GM06990 (cell line): ENCODE measurements at places on chromosomes 11 and 22.
A peak's percentile ranks its signal among the peaks of the same experiment; 100 is the strongest.

GRCh38 chr22:21016644-21017420 is 1.9 kb downstream of the P2RX6 start:
- no peak for DNase-seq

GRCh38 chr11:120431633-120432032 is 79.9 kb upstream of the GRIK4 start:
- no peak for DNase-seq

GRCh38 chr11:102196816-102197215 is 86.6 kb downstream of the YAP1 start:
- no peak for DNase-seq

- DNase-seq: no peak
Observed at GRCh38 chr22:27474112-27474571, 327.4 kb downstream of the MN1 start.

GRCh38 chr11:78907636-78908035 is 333.0 kb upstream of the NARS2 start:
- DNase-seq: no peak

DNA sequence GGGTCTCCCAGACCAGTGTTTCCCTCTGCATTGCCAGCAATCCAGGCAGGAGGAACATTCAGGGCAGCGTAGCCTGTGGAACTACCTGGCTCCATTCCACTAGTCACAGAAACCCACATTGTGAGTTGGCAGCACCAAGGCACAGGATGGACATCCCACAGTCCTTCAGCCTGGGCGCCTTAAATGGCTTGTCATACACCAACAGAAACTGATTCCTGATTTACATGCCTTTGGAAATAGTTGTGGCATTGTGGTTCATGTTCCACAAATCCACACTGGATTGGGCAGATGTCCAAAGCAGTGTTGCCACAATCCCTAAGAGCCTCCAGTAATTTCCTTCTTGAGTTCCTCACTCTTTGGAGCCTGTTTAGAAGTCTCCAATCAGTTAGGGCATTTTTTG is 225.6 kb downstream of the BLID start:
- no peak for DNase-seq

GRCh38 chr11:90426442-90426841 is 203.6 kb upstream of the CHORDC1 start:
- no peak for DNase-seq

- DNase-seq: no peak
Observed at GRCh38 chr11:44781655-44782054, 54.9 kb downstream of the TSPAN18 start.

DNA sequence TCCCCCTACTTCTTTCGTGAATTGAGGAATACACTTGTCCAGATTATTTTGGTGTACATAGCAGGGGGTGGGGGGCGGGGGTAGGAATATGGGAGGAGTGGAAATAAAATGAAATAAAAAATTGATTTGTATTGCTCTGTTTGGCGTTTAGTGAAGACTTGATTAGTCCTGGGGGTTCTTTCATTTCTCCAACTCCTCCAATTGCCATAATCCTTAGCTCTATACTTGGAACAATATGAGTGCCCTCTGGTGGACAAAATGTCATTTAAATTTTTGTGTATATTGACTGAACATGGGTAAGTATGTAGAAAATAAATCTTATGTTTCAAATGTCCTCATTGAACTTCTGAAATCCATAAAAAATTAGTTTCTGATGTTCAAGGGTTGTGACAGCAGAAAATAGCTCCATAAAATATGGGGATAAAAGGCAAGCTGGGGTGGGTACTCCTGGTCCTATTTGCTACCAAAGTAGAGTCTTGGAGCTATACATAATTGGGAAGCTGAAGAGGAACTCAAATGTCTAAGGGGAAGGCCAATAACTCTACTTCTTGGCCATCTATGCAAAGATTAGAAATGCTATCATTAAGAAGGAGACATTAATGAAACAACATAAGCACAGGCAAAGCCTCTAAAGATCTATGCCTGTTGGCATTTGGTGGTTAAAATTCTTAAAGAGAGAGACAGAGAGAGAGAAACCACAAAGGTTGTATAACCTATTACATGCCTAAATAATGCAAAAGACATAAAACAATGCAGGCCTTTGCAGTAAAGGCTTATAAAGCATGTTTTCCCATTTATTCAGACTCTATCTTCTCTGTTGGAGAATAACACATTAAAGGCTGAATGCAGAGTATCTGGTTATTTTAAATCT is 421.6 kb downstream of the METTL15 start:
- peak; percentile 1 for DNase-seq

- DNase-seq: peak; percentile 89
Observed at GRCh38 chr11:61336171-61336935, 3.3 kb downstream of the TKFC start.

DNA sequence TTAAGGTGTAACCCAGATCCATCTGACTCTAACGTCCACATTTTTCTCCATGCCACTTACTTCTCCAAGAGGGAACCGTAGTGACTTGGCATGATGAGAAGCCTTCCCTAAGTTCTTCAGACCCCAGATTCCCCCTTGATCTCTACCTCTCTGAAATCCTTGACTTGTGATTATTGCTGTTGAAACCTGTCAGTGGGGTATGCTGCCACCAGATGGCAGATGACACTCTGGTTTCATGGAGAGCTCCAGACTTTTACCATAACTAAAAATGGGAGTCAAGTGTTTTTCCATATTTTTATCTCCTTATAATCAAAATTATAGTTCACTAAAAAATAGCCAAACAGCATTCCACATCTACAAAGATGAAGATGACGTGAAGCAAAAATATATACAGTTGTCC is 504.2 kb downstream of the SOX6 start:
- DNase-seq: no peak

DNA sequence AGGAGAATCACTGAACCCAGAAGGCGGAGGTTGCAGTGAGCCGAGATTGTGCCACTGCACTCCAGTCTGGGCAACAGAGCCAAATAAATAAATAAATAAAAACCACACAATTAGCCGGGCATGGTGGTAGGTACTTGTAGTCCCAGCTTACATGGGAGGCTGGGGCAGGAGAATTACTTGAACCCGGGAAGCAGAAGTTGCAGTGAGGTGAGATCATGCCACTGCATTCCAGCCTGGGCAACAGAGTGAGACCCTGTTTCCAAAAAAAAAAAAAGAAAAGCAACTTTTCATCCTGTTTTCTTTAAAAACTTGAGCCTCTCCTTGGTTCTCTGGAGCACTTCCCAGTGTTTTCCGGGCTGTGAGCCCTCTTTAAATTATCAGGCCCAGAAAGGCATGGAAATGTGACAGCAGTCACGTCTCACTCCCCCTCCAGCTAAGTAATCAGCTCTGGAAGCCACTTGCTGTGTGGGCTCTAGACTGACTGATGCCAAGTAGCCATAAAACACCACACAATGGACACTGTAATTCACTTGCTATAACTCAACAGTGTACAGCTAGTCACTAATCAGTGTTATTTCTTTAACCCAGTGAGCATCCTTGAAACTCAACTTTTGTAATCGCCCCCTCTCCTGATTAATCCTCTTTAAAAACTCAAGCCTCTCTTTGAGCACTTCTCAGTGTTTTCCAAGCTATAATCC is 13.0 kb upstream of the MCHR1 start:
- DNase-seq: no peak

DNA sequence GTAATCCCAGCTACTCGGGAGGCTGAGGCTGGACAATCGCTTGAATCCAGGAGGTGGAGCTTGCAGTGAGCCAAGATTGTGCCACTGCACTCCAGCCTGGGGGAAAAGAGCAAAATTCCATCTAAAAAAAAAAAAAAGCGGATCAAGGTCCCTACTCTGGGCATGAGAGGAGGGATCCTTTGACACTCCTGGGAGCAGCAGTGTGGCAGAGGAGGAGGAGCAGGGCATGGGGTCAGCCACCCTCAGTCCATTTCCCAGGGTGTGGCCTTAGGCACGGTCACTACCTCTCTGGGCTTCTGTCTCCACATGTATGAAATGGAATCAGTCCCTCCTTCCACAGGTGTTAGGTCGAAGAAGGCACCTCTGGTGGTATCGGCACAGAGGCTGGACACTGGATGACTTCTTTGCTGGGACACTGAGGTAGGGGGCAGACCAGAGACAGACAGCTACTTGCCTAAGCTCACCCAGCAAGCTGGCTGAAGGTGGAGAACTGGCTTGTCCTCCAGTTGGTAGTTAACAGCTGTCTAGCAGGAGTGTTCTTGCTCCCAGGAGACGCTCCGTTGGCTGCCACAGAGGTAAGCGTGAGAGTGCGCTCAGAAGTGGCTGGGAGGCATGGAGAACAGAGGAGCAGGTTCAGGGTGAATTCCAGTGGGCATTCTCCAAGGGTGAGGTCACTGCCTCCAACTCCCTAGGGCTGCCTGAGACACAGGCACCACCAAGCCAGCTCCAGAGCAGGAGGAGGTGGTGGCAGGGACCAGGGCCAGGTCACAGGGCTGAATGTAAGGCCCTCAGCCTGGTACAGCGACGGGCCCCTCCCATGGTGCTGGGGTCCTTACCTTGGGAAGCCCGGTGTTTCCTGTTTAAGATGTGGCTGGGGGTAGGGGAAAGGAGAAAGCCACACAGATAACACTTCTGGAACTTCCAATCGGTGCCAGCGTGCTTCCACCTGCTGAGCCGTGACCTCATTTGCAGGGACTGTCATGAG is 19.5 kb downstream of the TXN2 start:
- DNase-seq: no peak

DNA sequence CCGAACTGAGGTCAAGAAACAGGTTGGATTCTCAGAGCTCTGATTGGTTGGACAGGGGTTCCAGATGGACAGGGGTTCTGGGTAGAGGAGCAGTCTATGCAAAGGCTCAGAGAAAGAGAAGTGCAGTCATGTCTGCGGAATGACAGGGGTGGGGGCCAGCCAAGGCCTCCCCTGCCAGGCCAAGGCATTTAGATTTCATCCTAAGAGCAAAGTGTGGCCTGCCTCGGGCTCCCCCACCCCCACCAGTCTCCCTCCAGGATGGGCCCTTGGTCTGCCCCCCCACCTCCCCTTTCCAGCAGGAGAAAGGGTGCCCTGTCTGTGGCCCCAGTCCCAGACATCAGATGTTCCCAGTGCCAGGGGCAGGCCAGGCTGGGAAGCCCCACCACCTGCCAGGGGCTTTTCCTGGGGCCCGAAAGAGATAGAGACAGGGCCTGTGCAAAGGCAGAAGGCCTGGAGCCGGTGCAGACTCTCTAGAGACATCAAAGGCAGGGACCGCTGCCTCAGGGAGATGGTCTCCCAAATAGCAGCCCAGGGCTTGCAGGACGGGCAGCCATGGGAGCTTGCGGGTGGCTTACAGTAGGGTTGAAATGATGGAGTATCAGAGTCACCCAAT is 9.4 kb downstream of the SUSD2 start:
- DNase-seq: no peak

DNA sequence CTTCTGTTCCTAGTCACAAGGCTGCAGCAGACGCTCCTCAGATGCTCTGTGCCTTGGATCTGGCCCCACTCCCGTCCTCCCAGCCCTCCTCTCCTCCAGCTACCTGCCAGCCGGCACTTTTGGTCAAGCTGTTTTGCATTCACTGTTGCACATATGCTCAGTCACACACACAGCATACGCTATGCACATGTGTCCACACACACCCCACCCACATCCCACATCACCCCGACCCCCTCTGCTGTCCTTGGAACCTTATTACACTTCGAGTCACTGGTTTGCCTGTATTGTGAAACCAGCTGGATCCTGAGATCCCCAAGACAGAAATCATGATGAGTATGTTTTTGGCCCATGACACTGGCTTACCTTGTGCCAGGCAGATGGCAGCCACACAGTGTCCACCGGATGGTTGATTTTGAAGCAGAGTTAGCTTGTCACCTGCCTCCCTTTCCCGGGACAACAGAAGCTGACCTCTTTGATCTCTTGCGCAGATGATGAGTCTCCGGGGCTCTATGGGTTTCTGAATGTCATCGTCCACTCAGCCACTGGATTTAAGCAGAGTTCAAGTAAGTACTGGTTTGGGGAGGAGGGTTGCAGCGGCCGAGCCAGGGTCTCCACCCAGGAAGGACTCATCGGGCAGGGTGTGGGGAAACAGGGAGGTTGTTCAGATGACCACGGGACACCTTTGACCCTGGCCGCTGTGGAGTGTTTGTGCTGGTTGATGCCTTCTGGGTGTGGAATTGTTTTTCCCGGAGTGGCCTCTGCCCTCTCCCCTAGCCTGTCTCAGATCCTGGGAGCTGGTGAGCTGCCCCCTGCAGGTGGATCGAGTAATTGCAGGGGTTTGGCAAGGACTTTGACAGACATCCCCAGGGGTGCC is 109.8 kb downstream of the BCR start:
- DNase-seq: no peak

DNA sequence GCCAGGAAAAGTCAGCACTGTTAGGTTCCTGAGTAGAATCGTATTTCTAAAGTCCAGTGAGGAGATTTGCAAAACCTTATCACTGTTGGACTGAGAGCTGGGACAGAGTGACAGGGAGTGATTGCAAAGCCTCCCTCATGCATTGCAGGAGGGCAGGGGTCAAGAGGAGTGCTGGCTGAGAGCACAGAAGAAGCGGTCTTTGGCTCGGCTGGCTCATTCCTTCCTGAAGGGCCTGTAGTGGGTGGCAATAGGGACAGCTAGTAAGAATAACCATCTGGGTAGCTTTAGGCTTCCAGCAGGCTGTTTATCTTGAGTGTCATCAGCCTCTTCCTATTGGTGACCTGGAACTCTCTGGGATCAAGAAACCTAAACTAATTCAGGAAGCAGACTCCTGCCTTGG is 53.4 kb downstream of the CD44 start:
- DNase-seq: no peak

- DNase-seq: no peak
Observed at GRCh38 chr11:14384338-14384737, 25.4 kb upstream of the RRAS2 start.

- DNase-seq: no peak
Observed at GRCh38 chr11:40732132-40732531, 727.3 kb downstream of the LRRC4C start.

DNA sequence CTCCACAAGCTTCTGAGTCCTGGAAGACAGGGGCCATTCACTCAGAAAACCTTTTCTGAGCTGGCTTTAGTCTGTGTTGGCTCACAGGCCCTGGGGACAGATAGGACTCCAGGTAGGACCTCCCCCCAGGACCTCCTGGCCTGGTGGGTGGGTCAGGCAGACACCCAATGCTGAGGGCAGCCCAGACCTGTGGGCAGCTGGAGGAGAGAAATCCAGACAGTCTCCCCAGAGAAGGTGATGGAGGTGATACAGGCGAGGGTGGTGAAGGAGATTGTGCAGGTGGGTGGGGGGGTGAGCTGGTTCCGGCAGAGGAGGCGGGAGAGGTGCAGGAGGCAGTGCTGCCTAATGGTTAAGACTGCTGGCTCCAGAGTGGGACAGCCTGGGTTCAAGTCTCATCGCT is 15.6 kb downstream of the LRRC32 start:
- no peak for DNase-seq
